ENCODE measurements at places on chromosomes 16 and 17.

DNA sequence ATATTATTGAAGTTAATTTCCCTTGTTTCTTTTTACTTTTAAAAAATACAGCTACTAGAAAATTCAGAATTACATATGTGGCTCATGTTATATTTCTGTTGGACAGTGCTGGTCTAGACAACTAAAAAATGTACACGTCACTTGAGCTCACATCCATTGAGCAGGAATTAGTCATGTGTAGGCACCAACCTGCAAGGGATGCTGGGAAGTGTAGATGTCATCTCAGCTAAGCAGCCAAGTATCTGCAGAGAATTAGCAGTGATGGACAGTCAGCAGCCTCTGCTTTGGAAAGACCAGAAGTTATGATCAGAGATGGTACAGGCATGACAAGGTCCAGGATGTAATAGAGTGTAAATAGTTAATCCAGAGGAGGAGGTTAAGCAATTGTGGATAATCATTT lies 87.1 kb upstream of the HS3ST2 start:
- DNase-seq, result no peak

DNA sequence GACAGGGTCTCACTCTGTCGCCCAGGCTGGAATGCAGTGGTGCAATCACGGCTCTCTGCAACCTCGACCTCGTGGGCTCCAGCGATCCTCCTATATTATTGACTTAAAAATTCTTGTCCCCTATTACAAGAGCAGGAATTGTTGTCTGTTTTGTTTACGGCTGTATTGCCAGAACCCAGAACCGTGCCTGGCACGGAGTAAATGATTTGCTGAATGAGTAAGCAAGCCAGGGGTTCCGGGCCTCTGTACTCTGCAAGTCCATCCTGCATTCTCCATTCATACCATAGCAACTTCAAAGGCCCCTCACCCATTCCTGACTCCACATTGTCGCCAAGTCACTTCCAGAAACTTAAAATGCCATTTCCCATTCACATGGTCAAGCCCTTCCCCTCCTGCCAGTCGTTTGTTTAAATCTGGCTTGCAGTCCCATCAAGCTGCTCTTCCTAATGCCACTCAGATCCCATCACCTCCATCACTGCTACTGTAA lies 6.9 kb downstream of the ADCY9 start:
- DNase-seq, result no peak

GRCh38 chr17:15157051-15157450 lies 108.1 kb downstream of the PMP22 start:
- DNase-seq, result peak; percentile 45

DNA sequence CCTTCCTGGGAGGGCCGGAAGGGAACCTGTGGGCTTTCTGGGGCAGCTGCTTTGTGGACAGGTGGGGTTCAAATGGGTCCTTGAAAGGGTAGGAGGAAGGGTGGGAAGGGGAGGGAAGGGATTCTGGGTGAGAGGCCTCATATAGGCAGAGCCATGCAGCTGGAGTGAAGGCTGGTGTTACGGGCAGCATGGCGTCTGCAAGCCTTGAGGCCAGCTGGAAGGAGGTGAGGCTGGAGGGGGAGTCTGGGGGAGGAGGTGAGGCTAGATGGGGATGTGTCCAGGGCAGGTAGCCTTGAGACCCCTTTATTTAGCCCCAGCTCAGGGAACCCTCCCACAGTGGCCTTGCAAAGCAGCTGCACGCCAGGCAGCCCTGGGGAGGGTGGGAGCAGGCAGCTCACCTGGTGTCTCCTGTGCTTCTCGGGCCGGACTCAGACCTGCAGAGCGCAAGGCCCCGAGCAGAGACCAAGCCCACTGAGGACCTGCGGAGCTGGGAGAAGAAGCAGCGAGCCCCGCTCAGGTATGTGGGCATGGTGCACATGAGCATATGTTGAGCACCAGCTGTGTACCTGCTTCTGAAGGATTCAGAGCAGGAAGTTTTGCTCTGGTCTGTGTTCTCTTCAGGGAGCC lies 50.6 kb downstream of the SNX20 start:
- DNase-seq, result no peak

- peak; percentile 98 for DNase-seq
These were observed at the start of gene PMFBP1 for GRCh38 chr16:72172105-72173034. TSS of gene PMFBP1 (minus strand) at chr16:72172155. CDS start at chr16:72171208, 947 bp downstream.

DNA sequence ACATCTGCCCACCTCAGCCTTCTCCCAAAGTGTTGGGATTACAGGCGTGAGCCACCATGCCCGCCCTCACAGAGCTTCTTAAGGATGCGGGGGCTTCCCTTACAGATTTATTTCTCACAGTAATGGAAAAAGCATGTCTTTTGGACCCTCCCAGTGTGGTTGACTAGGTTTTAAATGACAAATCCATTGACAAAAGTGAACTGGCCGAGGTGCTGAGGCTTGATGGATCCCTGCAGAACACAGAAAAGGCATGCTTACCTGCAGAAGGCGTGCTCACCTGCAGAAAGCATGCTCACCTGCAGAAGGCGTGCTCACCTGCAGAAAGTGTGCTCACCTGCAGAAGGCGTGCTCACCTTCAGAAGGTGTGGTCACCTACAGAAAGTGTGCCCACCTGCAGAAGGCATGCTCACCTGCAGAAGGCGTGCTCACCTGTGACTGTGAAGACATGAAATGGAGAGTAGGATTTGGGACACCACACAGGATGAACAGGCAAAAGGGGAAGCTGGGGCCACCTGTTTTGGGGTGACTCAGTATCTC lies 15.1 kb upstream of the BBS2 start:
- DNase-seq, result no peak

- no peak for DNase-seq
These were observed 20.6 kb downstream of the RPH3AL start for GRCh38 chr17:332023-332422.

- DNase-seq, result no peak
These were observed 39.0 kb downstream of the DNAH17 start for GRCh38 chr17:78538033-78538776.

DNA sequence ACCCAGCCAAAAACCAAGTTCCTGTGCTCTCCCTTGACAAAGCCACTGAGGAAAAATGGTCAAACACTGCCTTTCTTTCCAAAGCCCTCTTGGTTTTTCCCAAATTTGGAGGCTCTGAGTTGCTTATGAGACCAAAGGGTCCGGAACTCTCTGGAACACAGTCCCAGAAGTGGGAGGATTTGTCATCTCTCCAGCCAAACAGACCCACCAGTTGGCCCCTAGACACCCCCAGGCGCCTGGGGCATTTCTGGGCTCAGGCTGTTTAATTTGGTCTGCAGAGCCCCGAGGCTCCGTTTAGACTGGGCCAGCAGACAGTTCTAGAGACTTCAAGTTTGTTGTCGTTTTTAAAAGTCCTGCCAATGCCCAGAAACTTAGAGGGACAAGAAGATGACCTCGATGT lies 239.1 kb downstream of the SEC14L1 start:
- no peak for DNase-seq

DNA sequence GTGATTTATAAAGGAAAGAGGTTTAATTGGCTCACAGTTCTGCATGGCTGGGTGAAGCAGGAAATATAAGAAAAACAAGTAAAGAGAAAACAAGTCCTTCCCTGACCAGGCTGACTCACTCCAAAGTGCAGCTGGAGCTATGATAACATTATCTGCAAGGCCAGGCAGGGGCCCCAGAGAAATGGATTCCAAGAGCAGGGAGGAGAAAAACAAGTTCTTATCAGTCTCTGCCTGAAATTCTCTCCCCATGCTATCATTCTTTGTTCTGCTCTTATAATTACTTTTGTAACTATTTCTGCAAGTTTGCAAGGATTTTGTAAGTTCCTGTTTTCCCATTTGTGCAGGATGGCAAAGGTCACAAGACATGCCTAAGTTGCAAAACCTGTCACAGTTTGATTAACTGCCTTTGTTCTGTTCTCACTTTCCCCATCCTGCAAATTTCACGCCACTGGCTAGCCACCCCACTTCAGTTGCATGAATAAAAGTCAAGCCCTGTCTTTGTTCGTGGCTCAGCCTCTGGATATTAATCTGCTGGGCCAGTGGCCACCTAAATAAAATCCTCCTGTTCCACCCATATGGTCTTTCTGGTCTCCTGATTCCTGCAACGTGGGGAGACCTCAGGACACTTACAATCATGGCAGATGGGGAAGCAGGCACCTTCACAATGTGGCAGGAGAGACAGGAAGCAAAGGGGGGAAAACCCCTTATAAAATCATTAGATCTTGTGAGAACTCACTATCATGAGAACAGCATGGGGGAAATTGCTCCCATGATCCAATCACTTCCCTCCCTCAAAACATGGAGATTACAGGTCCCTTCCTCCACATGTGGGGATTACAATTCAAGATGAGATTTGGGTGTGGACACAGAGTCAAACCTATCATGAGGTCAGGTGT lies 13.1 kb downstream of the ABCA9 start:
- peak; percentile 89 for DNase-seq

All from inflammatory macrophage (primary cell).